ENCODE measurements at places on chromosomes 5 and 9.

- DNase-seq: no peak
Measured at GRCh38 chr5:124661317-124662141, 84.9 kb downstream of the ZNF608 start.

DNA sequence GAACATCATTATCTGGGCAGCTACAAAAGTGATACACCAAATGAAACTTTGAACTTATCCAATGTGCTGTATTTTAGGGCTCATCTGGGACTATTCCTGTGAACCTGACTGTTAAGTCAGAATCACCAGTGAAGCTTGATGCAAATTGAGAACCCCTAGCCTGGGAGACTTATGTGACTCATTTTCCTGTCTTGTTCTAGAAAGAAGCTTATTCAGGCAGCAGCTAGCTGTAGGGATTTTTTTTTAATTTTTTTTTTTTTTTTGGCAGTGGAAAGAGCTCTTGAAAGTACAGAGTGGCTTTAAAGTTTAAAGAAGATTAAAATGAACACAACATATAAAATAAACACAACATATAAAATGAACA lies 81.1 kb upstream of the TNFAIP8 start:
- DNase-seq: peak; percentile 27

DNA sequence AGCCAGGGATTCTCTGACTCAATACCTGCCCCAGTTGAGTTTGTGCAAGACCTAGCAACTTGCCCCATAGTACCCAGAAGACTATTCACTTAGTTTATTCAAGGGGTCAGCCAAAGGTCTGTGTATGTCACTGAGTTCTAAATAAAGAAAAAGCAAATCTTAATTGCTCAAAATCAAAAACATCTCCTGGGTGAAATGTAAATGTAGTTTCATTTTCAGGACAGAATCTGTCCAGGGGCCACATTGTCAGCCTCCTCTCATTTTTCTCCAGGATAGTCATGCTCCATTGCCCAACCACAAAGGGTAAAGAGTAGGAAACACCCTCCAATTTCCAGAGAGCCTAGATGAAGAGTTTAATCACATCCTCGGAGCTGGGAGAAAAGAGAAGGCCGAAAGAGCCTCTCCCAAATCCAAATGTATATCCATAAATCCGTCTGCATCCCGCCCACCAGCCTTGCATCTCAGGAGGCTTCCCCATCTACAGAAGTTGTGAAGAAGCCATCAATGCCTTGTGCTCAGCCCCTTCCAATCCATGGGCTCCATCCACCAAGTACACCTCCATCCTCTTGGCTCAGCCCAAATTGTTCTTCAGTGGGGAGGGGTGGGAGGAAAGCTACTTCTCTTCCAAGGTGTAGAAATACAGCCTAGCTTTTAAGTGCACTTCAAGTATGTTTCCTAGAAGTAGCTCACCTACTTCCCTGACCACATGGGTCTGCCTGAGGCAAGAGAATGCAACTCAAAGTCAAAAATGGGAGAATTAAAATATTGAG lies 26.9 kb downstream of the ADAM19 start:
- DNase-seq: no peak

- no peak for DNase-seq
Measured at GRCh38 chr9:108150736-108151586, 661.4 kb upstream of the KLF4 start.

GRCh38 chr5:61409568-61409967 lies 77.5 kb downstream of the ZSWIM6 start:
- DNase-seq: no peak

GRCh38 chr5:25327172-25327571 lies 682.4 kb upstream of the CDH10 start:
- DNase-seq: no peak

DNA sequence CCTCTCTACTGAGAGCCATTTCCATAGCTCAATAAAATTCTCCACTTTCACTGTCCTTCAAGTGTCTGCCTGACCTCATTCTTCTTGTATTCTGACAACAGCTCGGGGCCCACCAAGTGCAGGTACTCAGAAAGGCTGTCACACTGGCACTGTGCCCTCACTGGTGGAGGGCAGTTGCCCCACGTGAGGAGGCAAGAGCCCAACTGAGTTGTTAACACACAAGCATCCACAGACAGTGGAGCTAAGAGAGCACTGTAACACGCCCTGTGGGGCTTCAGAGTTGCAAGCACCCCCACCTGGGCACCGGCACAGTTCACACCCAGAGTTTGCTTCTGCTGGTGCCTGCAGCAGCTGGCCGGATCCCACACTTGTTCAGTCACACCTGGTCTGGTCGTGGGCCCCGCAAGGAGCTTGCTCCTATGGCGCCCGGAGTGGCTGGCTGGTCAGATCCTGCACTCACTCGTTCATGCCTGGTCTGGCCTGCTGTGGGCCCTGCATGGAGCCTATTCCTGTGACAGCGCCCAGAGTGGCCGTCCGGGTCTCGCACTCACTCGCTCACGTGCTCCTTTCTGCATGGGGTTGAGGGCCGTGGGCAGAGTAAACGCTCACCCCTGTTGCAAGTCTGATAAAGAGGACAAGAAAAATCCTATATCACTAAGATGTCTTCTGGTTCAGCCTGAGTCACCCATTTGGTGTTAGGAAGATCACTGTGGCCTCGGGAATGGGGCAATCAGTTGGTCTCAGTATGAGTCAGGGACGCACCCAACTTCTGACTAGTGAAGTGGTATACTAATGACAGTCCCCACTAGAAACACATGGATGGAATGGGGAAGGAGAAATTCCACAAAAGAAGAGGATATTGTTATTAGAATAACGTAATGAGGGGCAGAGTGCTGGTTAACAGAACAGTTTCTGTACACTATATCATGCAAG lies 87.0 kb upstream of the CCNH start:
- no peak for DNase-seq

- DNase-seq: no peak
Measured at GRCh38 chr5:141850786-141851185, 27.4 kb downstream of the PCDH1 start.

- no peak for DNase-seq
Measured at GRCh38 chr9:1977026-1977425, 38.1 kb upstream of the SMARCA2 start.
